ENCODE measurements at places on chromosomes 4 and X.

- peak; percentile 29 for DNase-seq
These were observed 707.9 kb upstream of the PITX2 start for GRCh38 chr4:111330786-111331185.

GRCh38 chrX:149682956-149683947, 28.6 kb upstream of the MAGEA11 start:
- DNase-seq: no peak

DNA sequence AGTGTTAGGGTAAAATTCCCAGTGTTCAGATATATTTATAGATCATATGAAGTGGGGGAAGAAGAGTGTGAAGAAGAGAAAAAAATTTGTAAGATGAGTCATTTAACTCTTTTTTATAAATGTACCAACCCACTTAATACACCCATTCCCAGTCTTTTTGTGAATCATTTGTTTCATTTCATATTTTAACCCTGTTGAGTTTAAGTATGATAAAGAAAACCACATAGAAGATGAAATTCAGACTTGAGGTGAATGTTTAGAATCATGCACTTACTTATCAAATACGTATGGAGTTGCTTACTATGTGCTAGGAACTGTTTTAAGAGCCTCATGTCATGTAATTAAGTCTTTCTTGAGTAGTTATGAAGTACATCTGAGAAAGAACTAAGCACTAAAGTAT, 56.6 kb upstream of the DAPP1 start:
- DNase-seq: no peak

DNA sequence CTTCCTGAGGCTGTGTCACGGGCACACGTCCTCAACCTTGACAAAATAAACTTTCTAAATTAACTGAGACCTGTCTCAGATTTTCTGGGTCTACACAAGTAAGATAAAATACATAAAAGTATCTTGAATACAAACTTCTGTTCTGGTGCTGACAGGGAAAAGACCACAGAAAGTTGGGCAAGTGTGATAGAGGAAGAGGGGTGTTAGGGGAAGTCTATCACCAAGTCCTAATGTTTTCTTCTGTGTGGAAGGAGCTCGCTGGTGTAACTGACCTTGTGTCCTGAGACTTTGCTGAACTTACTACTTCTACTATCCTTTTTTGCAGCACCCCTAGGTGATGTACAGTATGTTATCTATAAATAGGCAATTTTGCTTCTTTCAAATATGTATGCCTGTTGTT, 97.0 kb upstream of the STIM2 start:
- no peak for DNase-seq

DNA sequence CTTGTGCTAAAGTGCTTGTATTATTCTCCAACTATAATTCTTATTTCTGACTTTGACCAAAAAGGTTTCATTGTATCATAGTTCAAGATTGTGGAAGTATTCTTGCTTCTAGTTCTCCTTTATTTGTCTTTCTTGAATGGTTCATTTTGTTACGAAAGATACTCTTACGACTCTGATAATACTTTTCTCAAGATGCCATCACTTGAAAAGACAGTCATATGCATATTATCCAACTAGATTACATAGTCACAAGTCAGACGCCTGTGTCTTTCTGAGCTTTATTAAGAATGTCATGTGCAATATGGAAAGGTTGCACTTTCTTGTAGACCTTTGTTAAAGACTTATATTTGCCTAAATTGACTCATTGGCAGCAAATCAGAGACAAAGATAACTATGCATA, 71.4 kb upstream of the HPGD start:
- DNase-seq: no peak

DNA sequence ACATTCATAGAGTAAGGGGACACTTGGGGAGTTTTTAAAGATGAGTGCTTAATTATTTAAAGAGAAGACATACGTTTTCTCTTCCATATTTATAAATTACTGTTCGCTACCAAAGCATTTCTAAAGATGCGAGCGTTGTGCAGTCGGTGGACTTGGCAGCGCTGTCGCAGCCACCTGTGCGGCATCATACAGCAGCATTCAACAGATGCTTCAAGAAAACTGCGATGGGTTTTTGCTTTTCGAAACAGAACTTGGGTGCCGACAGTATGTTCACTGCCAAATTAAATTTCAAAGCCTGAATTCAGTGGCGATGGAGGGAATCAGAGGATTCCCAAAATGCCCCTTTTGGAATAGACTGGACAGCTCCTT, 1.6 kb upstream of the HTR2C start:
- no peak for DNase-seq

DNA sequence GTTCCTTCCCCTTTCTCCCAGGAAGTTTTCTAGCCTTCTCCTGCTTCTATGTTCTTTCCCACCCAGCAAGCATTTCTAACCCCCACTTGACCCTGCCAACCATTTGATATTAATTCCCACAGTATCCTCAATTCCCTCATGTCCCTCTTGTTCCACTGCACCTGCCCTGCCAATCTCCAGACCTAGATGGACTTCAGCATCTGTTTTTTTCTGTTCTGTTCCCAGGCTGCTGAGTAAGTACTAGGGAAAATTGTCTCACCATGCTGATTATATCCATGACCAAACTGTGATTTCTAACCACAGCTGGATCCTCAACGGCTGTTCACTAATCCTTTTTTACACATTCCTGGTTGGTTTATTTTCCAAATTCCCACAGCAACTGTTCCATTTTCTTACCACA, 37.7 kb downstream of the CLCN5 start:
- no peak for DNase-seq

- DNase-seq: no peak
These were observed 14.2 kb upstream of the C1QTNF7 start for GRCh38 chr4:15413623-15414019.

GRCh38 chrX:43882294-43882681, at the start of gene MAOB:
Gene MAOB (minus strand): TSS chrX:43882450. CDS start chrX:43882299, 151 bp downstream.
- DNase-seq: no peak

DNA sequence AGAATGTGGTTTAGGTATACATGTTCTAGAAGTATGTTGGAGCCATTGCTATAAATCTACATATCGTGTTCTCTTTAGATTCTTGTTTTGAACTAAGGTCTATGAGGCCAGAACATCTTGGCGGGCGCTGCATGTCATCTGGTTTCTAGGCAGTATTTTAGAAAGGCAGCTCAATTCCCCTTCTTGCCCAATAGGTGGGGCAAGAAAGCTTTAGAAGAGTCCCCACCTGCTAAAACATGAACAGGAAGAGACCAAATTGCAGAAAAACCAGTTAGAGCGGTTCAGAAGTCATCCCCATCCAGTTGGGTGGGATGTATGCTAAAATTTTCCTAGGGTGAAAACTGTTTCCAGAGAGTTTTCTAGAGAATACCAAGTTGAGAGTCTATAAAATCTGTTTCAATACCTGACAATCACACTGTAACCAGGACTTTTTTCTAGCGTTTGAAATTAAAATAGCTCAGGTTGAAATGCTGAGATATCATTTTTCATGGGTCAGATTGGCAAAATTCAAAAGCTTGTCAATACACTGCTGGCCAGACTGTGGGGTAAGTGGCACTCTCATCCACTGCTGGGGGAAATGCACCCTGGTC, 17.5 kb upstream of the SH3KBP1 start:
- peak; percentile 42 for DNase-seq

DNA sequence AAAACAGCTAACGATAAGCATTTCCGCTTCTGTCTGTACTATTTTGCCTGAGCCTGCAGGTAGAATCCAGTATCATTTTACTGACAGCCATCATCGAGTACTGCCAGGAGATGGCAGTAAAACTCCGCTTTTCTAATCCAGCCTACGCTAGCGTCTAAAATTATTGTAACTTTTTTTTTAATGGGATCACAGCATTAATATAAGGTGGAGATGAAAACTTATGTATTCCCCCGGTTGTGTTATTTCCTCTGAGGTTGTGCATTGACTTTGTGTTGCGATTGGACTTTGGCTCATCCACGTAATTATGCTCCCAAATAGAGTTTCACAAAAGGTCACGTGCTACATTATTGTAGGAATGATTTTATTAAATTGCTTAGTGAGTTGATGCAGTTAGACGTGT, 248.1 kb downstream of the C4orf33 start:
- peak; percentile 32 for DNase-seq

GRCh38 chrX:49221868-49222267, 11.3 kb downstream of the CACNA1F start:
- no peak for DNase-seq

- no peak for DNase-seq
These were observed 54.4 kb downstream of the KLHL4 start for GRCh38 chrX:87571964-87572363.

GRCh38 chrX:49912086-49912485, 10.3 kb upstream of the CLCN5 start:
- DNase-seq: no peak

DNA sequence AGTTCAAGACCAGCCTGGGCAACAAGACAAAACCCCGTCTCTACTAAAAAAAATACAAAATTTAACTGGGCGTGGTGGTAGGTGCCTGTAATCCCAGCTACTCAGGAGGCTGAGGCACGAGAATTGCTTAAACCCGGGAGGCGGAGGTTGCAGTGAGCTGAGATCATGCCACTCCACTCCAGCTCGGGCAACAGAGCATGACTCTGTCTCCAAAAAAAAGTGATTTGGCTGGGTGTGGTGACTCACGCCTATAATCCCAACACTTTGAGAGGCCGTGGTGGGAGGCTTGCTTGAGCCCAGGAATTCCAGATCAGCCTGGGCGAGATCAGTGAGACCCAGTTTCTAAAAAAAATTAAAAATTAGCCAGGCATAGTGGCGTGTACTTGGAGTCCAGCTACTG, 4.1 kb downstream of the OPHN1 start:
- DNase-seq: peak; percentile 36

DNA sequence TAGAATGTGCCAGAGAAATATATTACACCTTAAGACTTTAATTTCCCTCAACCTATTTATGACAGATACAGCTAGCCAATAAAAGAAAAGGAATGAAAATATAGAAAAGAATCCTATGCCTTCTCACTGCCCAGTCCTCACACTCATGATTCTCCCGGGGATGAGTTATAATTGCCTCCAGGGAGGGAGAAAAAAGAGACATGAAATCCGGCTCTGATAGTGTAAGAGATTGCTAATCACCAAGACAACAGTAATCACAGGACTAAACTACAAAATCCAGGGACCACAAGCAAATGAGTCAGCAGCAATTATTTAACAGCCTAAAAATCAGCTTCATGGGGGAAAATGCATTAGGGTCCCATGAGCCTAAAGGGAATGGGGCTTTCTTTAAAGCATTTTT, 95.9 kb upstream of the DUSP21 start:
- no peak for DNase-seq

- peak; percentile 76 for DNase-seq
These were observed 41.2 kb downstream of the LONRF3 start for GRCh38 chrX:119015407-119016237.

DNA sequence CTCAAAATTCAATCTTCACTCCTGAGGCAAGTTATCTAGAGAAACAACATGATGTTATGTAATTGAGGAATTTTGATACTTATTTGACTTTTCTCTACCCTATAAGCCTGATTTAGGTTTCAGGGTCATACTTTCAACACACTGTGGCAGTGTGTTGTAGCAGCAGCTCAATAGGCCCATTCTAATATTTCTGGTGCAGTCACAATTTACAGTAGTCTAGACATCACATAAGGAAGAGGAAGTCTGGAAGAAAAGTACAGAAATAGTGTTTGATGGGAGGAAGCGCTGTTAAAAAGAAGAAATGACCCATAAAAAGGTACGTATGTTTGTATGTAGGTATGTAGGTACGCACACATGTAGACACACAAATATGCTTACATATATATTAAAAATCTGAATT, 194.3 kb downstream of the ARHGAP24 start:
- DNase-seq: no peak

DNA sequence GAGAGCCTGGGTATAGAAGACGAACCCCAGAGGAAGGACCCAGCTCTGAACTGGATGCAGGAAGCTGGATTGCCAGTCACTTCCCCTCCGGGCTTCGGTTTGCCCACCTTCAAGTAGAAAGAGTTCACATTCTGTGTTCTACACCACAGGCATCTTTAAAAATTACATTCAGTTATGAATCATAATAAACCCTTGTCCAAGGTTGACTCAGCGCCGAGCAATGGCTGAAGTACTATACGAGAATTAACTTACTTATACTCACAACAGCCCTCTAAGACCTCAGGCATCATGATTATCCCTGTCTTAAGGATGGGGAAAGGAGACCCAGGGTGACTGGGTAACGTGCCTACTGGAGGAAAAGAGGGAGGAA, 72.5 kb downstream of the EVC2 start:
- DNase-seq: peak; percentile 81

DNA sequence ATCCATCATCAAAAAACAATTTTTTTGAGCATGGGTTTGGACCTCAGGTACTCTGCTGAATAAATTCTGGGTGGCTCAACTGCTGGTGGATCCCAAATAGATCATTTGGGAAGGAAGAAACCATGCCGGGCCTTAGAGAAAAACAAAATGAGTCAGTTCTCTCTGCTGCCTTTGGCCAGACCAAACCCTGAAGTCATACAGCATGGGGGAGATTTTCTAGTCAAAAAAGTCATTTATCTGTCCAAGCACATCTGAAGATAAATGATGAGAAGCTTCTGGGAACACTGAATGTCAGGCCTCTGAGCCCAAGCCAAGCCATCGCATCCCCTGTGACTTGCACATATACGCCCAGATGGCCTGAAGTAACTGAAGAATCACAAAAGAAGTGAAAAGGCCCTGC, 261.4 kb downstream of the DHX15 start:
- no peak for DNase-seq

DNA sequence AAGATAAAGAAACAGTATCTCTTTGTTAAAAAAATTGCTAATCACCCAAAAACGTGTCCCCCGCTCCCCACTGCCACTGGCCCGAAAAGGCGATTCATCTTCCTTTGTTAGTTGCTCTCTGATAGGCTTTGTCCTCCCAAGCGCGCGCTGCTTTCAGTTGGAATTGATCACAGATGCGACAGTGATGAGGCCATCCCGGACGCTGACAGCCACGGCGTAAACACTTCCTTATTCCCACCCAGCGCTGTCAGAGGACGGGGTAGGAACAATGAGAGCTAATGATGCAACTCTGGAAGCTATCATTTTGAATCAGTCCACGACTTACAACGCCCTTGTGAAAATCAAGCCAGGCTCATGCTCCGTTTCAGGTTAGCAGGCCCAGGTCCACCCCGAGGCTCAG, 21.4 kb downstream of the SOD3 start:
- DNase-seq: peak; percentile 20

DNA sequence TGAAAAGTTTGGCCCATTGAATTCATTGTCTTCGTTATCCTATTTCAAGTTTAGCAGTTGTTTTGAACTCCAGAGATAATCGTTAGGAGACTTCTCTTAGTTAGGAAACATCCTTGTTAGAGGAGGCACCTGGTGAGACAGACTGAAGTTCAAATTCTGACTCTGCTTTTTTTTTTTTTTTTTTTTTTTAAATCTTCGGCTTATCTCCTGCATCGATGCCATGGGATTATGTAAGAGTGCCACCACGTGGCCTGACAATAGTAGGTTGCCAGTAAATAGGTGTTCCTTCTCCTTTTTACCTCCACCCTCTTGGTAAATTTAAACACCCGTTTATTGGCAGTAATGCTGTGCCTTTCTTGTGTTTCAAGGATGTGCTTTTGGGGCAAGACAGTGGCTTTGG, 149.3 kb downstream of the SOWAHB start:
- DNase-seq: peak; percentile 49

DNA sequence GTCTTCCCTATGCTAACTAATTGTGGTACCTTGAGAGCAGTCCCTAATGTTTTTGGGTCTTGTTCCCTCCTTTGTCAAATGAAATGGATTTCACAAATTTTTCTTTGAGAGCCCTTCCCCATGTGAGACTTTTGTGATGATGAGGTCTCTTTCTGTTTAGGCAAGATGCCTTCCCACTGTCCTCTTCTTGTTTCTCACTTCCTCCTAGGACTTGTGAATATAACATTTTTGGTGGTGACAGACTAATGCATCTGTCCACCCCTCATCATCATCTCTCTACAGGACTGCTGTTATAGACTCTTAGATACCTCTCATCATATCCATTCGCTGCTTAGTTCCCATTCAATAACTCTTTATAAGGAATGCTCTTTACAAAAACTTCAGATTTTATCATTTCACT, 8.7 kb upstream of the ANK2 start:
- DNase-seq: no peak
